Fibroblast of skin of left biceps (primary cell): ENCODE measurements at places on chromosomes 3 and 15.
A peak's percentile ranks its signal among the peaks of the same experiment; 100 is the strongest.

GRCh38 chr3:58179235-58180098 is 31.3 kb downstream of the DNASE1L3 start:
- DNase-seq = no peak

- DNase-seq = peak; percentile 13
Observed at GRCh38 chr3:131216801-131217200, 164.8 kb upstream of the NUDT16 start.

GRCh38 chr3:8734137-8734878 is 706 bp downstream of the CAV3 start:
- no peak for DNase-seq

DNA sequence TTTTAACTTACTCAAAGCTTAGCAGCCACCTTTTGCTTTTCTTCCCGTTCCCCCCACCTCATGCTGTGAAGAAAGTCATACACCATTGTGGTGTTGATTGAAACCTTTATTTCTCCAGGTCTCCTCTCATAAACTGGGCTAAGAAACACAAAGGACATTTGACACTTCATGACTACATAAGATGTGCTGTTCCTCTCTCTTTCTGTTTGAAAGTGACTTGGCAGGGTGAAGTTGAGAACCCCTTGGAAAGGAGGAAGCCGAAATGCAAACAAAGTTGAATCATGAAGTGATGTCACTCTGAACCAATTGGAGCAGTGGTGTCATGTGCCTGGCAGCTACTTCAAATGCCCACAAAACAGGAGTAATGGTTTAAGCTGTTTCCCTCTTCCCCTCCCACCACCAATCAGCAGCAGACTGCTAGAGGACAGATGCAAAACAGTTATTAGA is 174.7 kb downstream of the IGF1R start:
- DNase-seq = no peak

DNA sequence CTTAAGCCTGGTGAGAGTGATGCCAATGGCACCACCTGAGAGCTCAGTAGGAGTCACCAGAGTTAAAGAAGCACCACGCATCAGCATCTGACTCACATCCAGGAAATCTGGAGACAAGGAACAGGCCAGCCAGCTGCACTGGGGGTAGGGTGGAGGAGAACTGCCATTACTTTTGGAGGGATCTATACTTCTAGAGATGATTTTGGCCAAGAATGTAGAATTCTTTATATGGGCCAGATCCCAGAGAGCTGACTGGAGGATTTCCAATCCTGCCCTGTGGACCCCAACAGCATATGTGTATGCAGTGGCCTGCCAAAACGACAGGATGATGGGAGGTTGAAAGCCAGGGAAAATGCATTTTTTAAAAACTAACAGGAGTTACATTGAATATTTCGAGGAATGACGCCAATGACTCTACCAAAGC is 29.8 kb downstream of the CCR3 start:
- no peak for DNase-seq

GRCh38 chr3:14532691-14533456 is 7.3 kb downstream of the GRIP2 start:
- no peak for DNase-seq

GRCh38 chr3:172132159-172132586 is 92.8 kb downstream of the FNDC3B start:
- no peak for DNase-seq

DNA sequence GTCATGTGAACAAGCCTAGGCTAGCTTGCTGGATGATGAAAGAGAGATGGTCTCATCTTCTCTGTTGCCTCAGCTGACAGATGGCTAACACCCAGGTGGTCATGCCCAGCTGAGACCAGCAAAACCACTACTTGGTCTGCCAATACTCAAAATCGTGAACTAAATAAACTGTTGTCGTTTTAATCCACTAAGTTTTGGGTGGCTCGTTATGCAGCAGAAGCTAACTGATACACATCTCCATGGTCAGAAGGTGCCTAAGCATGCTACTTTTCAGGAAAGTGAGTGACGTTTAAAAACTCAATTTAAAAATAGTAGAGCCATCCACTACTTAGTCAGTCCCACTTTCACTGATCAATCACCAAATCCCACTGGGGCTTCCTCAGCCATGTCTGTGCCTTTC is 52.8 kb downstream of the CCR4 start:
- DNase-seq = no peak

DNA sequence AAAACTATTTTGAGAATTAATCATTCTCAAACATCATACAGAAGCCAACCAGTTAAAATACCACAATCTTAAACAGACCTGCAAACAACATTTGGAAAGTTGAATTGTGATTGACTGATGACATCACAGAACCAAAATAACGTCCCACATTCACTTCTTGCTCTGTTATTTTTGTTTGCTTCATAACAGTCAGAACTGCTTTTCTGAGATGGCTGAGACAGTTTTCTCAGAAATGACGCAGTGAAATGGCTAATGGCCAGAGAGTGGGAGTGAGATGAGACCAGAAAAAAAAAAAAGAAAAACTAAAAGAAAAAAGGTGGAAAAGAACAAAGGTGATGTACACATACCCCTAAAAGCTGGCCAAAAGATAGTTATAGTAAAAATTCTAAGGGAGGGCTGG is 1061.2 kb downstream of the FHIT start:
- DNase-seq = no peak

GRCh38 chr15:68819495-68820294 is 1.0 kb downstream of the ANP32A start:
- DNase-seq = no peak

- no peak for DNase-seq
Observed at GRCh38 chr15:82804575-82804949, 1.3 kb downstream of the FSD2 start.

DNA sequence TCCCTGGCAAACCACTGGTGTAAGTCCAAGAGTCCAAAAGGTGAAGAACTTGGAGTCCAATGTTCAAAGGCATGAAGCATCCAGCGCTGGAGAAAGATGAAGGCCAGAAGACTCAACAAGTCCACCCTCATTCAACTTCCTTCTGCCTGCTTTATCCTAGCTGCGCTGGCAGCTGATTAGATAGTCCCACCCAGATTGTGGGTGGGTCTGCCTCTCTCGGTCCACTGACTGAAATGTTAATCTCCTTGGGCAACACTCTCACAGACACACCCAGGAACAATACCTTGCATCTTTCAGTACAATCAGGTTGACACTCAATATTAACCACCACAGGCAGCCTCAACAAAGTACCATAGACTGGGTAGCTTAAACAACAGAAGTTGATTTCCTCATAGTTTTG is 245.9 kb upstream of the IGF1R start:
- no peak for DNase-seq

- DNase-seq = peak; percentile 78
Observed at GRCh38 chr15:63013052-63013808, 29.3 kb upstream of the TPM1 start.

GRCh38 chr3:26588931-26589330 is 33.6 kb upstream of the LRRC3B start:
- no peak for DNase-seq

DNA sequence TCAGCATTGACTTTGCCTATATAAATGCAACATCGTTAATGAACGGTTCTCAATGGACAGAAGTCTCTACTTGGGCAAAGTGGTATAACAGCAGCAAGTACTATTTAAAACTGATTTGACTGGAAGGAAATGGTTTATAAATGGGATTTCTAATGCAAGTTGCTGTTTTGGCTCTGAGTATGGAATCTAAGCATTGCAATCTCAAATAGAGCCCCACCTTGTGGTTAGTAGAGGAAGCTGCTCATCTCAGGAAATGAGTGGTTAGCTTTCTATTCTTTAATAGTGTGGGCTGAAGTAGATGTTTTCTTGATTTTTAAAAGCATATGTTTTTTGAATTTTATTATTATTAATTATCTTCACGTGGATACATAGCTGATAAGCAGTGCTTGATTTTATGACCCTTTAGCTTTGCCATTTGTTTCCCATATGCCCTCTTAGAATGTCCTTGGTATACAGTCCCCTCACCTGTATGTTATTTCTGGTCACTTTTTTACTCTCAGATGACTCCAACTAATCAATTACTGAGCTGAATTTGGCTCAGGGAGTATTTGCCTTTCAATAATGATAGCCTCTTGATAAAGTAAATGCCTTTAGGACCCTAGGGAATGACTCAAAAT is 67.1 kb downstream of the OXSM start:
- no peak for DNase-seq

- no peak for DNase-seq
Observed at GRCh38 chr3:123134671-123135070, 67.1 kb upstream of the SEC22A start.

- DNase-seq = no peak
Observed at GRCh38 chr3:160052385-160053047, 63.9 kb downstream of the IL12A start.

DNA sequence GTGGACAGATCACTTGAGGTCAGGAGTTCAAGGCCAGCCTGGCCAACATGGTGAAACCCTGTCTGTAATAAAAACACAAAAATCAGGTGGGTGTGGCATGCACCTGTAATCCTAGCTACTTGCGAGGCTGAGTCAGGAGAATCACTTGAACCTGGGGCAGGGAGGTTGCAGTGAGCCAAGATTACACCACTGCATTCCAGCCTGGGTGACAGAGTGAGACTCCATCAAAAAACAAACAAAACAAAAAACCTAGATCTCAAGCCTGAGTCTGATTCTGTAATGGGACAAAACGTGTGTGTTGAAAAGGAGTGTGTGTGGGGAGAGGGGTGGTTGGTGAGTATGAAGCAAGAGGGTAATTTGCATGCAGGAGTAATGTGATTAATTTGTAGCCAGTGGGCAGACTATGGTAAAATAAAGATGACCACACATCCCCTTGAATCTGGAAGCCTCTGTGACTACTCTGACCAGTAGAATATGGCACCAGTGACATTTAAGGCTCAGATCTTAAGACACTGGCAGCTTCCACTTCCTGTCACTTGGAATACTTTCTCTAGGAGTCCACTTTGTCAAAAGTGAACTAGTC is 18.4 kb upstream of the OPA1 start:
- DNase-seq = no peak

GRCh38 chr15:66826507-66826906 is 124.5 kb downstream of the SMAD6 start:
- DNase-seq = no peak

- DNase-seq = no peak
Observed at GRCh38 chr3:151869181-151869580, 4.3 kb upstream of the SUCNR1 start.

DNA sequence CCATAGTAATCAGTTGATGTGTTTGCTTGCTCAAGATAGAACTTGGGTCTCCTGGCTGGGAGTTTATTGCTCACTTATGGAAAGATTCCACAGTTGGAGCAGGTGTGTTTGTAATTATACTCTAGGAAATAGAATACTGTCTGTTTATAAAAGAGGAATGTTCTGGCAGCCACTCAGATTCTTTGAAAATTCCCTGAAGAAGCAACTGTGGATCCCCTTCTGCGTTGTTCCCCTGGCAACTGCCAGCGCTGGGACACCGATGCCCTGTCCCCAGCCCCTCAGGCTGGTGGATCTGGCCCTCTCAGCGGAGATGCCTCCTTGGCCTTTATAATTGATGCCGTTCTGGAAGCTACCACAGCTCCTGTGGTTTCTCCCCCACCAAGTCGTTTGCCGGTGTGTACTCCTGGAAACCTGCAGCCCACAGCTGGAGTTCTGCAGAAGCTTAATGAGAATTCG is 225.9 kb downstream of the ITPR1 start:
- DNase-seq = no peak

DNA sequence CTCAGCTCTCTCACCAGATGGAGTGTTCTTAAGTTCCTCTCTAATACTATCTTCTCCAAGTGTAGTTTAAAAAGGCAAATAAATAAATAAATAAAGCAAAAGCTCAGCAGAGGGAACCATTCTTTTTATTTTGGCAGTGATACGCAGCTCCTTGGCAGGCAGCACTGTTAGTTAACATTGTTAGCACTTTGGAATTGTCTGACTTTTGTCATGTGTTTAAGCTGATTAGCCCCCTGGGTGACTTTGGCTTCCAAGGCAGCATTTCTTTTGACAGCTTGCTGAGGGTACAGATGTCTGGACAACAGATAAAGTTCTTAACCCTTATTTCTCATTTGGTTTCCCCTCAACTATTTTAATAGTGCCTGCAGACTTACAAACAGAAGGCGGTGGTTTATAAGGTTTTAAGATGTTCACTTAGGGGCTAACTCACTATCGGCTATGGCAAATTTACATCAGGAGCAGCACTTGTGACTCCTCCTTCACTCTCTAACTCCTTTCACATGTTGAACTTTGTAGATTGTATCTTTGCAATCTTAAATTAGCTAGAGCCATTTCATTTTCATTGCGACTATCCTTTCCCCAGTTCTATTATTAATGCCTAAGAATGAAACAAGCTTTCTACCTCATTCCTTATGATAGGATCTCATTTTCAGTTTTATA is 213.4 kb downstream of the ZBBX start:
- no peak for DNase-seq

- no peak for DNase-seq
Observed at GRCh38 chr3:38614651-38615352, 34.7 kb downstream of the SCN5A start.

GRCh38 chr3:151135541-151136337 is 50.3 kb downstream of the MED12L start:
- no peak for DNase-seq

DNA sequence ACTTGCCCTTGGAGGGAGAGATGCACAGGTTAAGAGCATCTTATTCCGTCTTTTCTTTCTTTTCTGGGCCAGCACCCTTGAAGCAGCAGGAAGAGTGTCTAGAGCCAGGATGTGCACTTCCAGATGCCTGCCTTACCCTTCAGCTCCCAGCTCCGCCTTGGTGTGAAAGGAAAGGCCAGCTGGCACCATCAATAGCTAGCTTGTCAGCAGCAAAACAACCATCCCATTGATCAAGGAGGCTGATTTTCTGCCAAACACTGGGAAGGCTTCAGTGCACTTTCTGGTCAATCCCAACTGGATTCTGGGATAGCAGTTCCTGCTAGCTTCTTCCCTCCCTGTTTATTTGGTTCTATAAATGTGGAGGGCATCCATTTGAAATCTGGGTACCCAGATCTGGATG is 110.9 kb upstream of the GALNT15 start:
- no peak for DNase-seq

- no peak for DNase-seq
Observed at GRCh38 chr3:59535791-59536221, 486.0 kb upstream of the CFAP20DC start.

- no peak for DNase-seq
Observed at GRCh38 chr3:11551036-11551435, 92.7 kb downstream of the VGLL4 start.

- no peak for DNase-seq
Observed at GRCh38 chr3:69197922-69198530, 75.6 kb upstream of the LMOD3 start.

- no peak for DNase-seq
Observed at GRCh38 chr3:155248531-155249187, 44.8 kb downstream of the STRIT1 start.
